ENCODE measurements at places on chromosomes 6 and 20.
A peak's percentile ranks its signal among the peaks of the same experiment; 100 is the strongest.

DNA sequence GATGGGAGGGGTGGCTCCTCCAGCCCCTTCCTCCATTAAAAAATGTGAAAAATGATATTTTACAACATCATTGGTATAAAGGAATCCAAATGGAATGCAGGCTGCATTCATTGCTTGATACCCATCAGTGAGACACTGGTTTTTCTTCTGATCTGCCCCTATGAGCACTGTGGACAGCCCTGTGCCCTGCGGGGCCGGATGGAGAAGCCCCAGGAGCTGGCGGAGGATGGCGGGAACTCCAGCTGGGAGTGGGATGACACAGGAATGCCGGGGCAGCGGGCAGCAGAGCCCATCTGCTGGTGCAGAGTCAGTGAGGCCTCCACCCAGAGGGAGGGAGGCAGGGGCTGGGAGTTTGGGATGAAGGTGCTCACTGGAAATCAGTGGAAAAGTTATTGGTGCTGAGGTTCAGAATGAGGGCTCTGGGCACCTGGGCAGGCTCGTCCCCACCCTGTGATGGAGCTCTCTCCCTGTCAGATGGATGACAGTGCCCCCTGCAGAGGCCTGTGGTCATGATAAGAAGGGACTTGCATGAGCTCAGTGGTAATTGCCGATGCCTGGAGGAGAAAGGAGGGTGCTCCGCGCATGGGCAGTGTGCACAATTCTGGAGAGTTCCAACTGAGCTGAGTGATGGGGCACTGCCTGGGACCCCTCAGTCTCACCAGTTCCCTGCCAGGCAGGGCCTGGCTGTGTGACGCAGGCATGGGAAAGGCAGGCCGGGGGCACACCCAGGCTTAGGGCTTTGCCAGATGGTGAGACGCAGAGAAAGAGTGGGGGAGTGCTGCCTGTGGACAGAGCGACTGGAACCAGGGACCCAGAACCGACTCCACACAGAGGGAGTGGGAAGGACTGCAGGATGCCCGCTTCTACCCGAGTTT, 23.2 kb downstream of the CTCFL start:
- DNase-seq = no peak

- DNase-seq = no peak
Measured at GRCh38 chr6:144559865-144560593, 274.9 kb downstream of the UTRN start.

DNA sequence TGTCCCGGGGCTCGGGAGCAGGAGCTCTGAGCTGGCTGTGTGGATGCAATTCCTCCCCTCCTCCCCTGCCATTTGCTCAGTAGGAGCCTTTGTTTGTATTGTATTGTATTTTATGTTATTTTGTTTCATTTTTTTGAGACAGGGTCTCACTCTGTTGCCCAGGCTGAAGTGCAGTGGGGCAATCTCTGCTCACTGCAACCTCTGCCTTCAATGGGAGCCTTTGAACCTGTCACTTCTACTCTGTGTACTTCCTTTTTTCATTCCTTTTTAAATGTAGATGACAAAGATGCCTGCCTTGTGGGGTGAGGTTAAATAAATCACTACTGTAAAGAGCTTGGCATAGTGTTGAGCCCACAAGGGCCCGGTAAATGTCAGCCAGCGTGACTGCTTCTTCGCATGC, 70.6 kb downstream of the DCDC2 start:
- no peak for DNase-seq

- peak; percentile 92 for DNase-seq
Measured at GRCh38 chr20:38057351-38057972, 23.9 kb downstream of the RPRD1B start.

- peak; percentile 44 for DNase-seq
Measured at GRCh38 chr6:160750276-160750689, 48.2 kb downstream of the PLG start.

DNA sequence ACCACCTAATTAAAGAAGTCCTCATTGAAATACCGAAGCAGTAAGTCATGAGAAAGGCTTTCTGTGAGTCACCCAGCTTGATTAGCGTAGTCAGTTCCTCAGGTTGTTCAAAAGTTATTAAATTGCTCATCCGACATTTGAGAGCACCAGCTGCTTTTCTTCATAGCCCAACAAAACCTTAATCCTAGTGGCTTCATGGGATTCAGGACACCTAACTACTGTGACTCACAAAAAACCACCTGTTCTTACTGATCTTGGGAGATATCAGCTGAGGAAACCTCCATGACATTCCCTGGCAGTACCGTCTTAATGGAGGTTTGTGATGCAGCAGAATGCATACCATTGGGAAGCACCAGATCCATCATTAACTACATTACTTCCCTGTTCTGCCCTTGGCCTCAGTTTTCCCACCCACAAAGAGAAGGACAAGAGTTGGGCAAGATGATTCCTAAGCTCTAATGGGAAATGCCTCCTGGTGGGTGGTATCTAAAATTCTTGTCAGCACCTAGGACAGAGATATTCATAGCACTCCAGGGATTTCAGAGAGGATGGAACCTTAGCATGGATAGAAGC, 103.8 kb downstream of the KHDC1L start:
- peak; percentile 19 for DNase-seq

GRCh38 chr20:4560667-4561066, 161.0 kb upstream of the PRND start:
- no peak for DNase-seq

GRCh38 chr20:37323985-37324384, 22.0 kb upstream of the SRC start:
- no peak for DNase-seq

DNA sequence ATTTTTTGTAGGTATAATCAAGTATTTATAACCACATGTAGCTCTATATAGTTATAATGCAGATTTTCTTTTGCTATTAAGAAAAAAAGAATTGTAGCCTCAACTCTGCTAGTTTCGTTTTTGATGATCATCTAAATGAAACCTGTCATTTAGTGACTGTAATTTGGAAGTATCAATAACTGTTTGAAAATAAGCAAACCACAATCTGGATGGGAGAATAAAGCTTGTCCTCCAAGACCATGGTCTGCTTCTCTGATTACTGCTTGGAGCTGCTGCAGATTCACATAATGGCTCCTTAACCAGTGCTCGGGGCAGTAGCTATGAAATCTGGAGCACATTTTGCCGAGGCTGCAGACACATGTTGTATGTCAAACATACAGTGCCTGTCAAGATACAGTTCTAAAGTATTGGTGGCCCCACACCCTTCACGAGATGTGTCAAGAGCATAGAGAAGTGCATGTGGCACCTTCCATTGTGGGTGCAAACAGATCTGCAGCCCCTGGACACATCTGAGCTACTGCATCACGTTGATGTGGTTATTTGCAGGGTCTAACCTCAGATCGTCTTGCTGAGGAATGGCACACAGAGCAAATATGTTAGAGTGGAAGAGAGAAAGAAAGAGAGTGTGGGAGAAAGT, 255.7 kb upstream of the SUPT3H start:
- DNase-seq = no peak

- DNase-seq = no peak
Measured at GRCh38 chr6:42350911-42351310, 100.8 kb downstream of the TRERF1 start.

GRCh38 chr20:50948132-50948785, 10.1 kb downstream of the DPM1 start:
- no peak for DNase-seq

DNA sequence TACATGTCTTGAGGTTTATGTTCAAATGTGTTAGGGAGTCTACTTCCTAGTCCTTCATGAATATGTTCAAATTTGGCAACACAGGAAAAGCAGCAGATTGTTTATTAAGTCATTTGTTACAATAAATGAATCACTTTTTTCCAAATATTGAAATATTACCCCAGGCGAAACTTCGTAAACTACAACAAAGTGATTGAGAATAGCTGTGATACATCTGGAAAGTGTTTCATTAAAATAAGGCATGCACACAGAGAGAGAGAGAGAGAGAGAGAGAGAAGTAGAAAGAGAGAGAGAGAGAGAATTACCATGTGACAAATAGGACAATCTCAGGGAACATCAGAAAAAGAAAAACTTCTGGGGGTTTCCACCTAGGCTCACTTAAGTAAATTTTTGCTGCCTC, 363.1 kb upstream of the PTCHD4 start:
- DNase-seq = no peak

DNA sequence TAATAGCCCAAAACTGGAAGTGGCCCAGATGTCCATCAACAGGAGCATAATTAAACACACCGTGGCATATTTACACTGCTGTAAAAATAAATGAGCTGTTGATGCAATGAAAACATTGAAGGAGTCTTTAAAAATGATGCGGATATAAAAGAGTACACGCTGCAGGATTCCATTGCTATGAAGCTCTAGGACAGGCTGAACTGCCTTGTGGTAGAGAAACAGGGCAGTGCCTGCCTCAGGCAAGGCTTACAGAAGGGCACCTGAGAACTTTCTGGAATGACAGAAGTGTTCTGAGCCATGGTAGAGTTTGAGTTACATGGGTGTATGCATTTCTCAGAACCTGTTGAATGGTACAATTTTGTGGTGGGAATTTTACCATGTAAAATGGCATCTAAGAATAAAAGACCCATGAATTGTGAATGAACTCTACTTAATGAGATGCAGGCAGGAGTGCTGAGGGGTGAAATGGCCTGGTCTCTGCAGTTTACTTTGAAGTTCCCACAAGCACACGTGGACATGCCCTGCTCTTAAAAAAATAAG, 45.3 kb upstream of the RIN2 start:
- DNase-seq = no peak

DNA sequence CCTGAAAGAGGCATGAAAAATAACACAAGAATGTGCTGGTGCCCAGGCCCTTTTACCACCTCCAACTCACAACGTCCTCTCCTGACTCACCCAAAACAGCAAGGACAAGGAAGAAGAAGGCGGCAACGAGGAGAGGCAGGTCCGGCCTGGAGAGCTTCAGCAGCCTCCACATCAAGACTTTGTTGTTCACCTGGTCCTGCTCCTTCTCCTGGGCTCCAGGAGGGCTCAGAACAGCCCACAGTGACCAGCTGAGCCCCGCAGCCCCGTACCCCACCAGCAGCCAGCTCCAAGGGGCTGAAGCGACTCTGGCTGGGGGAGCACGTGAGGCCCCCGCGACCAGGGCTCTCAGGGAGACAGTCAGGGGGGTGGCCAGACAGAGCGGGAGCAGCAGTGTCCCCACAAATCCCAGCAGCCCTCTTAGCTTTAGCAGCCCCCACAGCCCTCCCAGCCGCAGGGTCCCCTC, 857 bp downstream of the TAP2 start:
- no peak for DNase-seq

DNA sequence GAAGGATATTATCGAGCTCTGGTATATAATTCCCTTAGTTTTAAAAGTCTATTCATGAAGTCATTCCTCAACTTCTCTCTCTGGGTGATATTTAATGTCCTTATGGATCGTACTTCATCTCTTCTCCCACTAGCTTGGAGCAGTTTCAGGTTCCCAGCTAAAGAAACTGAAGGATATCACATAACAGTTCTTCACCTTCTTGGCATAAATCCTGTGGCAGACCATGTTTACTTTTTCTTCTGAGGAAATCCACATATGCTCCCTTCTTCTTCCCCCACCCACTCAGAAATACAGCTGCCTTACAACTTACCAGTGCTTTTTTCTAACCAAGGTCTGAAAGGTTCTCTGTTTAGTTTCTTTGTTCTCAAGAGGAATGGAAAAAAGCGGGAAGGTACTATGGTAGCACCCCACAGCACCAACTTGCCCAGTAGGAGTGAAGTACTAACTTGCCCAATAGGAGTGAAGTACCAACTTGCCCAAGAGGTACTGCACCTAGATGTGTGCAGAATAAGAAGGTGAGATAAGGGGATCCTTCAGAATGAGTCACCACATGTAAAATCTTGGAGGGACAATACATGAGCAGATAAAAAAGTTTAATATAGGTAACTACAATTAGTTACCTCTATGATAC, 53.1 kb downstream of the TSPYL4 start:
- no peak for DNase-seq

GRCh38 chr20:37919389-37920040, 16.6 kb downstream of the VSTM2L start:
- DNase-seq = no peak

GRCh38 chr20:10478205-10478604, 43.1 kb downstream of the SLX4IP start:
- no peak for DNase-seq

DNA sequence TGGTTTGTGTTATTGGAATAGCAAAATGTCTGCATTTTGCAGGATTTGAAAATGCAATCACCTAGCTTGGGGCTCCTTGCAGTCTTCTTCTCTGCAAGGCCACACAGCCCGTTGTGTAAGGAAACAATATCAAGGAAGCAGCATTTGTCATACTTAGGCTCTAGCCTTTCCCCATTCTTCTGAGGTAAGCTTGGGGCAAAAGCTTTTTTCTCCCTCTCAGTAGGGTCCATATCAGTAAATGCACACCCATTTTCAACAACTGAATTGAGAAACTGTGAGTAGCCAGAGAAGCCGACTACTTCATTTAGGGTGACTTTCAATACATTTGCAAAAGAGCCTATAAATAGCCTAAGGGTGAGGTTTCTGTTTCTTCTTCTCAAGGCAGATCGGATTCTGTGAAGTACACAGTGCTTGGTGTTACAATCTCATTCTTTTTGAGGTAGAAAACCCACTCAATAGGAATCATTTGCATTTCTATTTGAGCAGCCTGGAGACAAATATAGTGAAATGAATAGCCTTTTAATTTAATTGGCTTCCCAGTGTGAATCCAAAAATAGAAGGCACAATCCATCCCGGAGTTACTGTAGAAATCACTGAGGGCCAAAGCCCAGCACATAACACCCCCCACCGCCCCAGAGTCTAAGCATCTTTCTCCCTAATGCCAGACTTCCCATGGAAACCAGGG, 61.8 kb downstream of the BTBD3 start:
- DNase-seq = no peak

- no peak for DNase-seq
Measured at GRCh38 chr6:35365594-35366203, 23.3 kb downstream of the PPARD start.

DNA sequence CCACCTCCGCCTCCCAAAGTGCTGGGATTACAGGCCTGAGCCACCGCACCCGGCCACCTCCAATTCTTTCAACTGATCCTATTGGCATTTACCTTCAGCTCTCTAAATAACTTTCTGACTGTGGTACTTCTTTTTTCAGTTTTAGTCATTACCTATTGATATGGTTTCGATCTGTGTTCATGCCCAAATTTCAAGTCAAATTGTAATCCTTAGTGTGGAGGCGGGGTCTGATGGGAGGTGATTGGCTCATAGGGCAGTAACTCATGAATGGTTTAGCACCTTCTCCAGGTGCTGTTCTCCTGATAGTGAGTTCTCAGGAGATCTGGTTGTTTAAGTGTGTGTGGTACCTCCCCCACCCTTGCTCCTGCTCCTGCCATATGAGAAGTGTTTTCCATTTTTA, 140.9 kb downstream of the LPA start:
- no peak for DNase-seq

- no peak for DNase-seq
Measured at GRCh38 chr20:25193843-25194242, 1.7 kb upstream of the ENTPD6 start.

GRCh38 chr6:5776706-5777390, 229.9 kb downstream of the NRN1 start:
- no peak for DNase-seq

DNA sequence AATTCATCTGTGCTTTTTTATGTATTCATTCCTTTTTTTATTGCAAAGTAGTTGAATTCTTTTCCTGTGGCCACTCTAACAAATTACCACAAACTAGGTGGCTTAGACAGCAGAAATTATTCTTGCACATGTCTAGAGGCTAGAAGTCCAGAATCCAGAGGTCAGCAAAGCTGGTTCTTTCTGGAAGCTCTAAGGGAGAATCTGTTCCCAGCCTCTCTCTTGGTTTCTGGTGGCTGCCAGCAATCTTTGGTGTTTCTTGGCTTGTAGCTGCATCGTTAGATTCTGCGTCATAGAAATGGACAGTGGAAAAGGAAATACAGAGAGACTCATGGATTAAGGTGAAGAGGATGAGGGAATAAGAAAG, 39.3 kb downstream of the GSTA2 start:
- DNase-seq = peak; percentile 48

GRCh38 chr6:21522143-21522747, 71.3 kb upstream of the SOX4 start:
- DNase-seq = no peak
